Kidney (tissue), 22 donors: ENCODE measurements at places on chromosomes 2 and 18.

- peak; percentile 88 for DNase-seq
Observed at GRCh38 chr2:173990970-173991819, 26.0 kb upstream of the SP3 start.

DNA sequence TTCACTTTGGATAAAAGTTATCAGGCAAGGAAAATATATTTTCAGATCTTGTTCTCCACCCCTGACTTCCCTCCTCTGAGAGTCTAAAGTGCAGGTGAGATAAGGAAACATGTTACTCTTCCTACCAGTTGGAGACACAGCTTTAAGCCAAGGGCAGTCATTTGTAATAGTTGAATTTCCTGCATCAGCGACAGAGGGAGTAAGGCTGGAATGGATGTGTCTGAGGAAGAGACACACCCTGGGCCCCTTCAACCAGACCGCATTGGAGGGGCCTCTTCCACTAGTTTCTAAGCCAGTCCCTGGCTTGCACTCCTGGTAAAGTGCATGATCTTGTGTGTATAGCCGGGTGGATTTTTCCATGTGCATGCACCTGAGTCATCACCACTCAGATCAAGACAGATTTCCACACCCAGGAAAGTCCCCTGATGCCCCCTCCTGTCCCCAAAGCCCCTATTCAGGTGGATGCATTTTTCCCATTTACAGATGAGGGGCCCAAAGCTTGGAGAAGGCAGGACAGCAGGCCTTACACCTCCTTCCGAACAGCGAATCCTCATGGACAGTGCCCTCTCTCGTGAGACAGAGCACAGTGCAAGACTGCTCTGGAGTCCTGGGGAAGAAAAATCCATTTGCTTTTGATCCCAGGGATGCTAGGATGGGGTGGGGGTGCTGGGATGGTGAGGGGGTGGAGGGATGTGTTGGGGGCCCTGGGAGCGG, 66.7 kb upstream of the SH3RF3 start:
- no peak for DNase-seq

DNA sequence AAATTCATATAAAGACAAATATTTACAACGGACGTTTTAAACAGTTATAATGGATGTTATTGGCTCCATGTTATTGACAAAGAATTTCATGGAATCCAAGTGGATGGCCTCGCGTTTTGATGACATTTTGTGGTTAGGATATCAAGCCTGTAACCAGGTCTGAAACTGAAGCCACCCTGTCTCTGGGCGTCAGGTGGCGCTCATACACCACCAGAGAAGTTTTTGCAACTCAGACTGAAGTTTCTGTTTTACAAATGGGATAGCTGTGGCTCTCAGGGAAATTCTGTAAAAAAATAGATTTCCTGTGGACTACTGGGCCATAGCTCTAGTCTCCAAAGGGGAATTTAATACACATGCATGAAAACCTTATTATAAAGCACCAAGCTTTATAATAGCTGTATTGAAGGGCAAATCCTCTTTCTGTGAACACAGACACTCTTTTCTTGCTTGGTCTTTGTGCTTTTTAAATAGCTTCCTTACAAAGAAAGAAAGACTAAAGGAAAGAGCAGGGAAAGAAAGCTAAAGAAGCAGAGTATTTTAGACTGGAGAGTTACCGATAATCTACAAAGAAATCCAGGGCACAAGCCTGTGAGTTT, 86.7 kb downstream of the C18orf54 start:
- DNase-seq: peak; percentile 76

DNA sequence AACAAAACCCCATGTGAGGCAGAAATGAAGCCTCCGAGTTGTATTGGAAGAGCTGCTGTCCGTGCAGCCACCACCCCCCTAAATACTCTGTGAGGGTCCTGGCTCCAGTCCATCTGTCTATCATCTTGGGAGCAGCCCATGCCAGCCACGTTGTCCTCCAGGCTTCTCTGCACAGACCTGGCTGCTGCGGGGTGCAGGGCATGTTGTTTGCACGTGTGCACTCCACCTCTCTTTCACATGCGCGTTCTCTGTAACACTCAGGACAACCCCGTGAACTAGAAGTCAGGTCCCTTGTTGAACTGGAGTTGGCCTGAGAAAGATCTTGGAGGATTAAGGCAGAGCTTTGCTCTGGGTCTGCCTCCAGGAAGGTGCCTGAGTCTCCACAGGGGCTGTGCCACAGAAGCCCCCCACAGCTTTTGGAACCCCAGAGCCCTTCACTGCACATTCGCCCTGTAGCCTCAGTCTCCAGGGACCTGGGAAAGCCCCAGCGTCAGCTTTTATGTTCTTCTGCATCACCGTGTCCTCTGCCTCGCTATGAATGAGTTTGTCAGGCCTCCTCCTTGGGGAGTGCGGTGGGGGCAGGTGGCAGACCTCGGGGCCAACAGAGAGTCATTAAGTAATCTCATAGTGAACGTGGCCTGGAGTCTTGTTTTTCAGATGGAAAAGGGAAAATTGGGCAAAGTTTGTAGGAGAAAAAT, 16.6 kb downstream of the RTP5 start:
- DNase-seq: no peak

DNA sequence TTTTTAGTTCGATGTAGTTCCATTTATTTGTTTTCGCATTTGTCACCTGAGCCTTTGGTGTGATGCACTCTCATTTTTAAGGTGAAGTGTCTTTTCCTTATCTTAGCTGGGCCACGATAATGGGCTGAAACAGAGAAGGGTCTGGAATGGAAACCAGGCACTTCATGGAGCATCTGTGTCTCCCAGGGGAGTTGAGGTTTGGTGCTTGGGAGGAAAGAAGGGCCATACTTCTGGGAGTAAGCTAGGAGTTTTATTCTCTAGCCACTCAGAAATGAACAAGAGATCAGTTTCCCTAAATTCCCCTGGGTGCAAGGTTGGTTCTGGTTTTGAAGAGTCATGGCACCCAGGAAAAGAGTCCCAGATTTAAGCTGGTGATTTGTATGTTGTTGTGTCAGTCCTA, 179.4 kb upstream of the CXCR4 start:
- DNase-seq: no peak

DNA sequence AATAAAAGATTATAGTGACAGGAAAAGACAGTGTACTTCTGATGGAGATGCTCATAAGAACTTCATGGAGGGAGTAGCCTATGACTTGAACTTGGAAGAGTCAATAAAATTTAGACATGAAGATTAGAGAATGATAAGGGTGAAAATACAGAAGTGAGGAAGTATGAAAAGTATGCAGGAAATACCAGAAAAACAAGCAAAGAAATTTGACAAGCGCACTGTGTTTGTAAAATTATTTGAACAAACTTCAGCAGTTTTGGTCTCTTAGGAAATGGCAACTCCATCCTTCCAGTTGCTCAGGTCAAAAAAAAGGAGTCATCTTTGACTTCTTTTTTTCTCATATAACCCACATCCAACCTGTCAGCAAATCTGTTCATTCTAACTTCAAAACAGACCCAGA, 864.0 kb upstream of the ZEB2 start:
- no peak for DNase-seq

DNA sequence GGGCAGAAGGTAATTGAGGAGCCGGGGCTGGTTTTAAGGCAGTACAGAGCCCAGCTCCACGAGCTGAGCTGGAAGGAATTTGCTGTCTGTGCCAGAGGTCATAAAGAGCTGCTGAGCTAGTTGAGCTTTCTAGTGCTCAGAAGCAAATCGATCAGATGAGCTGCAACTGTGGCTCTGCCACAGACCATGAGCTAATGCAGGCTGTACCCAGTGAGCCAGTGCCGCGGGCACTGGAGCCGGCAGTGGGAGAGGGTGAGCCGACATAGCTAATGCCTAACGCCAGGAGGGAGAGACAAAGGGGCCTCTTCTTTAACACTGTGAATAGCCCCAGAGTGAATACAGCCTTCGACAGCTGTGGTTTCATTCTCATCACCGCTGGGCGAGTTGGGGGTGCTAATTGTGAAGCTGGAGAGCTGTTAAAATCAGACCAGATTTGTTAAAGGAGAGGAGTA, 410.1 kb upstream of the TCF4 start:
- DNase-seq: peak; percentile 55

DNA sequence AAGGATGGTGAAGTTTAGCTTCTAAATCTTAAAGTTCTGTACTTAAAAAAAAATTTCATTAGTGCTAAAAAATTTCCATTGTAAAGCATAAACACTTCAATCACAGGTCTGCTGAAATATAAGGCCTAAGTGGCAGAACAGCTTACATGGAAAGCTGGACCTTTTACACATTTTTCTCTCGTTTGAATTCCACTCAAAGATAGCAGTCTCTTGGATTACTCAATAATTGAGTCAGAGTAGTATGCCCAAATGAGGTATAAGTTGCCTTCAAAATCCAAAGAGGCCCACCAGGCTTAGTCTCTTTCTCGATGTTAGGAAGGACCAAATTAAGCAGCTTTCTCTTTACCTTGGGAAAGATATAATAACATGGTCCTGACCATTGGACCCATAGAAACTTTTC, 220.4 kb upstream of the CWC22 start:
- no peak for DNase-seq

- DNase-seq: no peak
Observed at GRCh38 chr2:135694711-135695110, 46.9 kb upstream of the UBXN4 start.

DNA sequence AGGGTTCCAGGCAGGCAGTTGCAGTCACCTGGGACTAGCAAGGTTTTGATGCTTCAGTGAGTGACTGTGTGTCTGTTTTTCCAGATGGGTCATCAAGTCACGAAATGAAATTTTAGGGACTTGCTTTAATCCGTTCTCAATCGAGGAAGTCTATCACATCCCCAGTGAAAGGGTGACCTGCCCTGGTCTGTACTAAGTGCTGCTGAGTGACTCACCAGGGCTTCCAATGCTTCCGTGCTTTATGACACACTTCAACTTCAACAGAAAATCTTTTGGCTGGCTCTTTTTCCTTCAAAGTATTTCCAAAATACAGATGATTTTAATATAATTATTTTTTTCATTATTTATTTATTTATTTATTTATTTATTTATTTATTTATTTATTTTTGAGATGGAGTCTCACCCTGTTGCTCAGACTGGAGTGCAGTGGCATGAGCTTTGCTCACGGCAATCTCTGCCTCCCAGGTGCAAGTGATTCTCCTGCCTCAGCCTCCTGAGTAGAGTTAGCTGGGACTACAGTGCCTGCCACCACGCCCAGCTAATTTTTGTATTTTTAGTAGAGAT, 18.4 kb downstream of the TFCP2L1 start:
- DNase-seq: no peak

DNA sequence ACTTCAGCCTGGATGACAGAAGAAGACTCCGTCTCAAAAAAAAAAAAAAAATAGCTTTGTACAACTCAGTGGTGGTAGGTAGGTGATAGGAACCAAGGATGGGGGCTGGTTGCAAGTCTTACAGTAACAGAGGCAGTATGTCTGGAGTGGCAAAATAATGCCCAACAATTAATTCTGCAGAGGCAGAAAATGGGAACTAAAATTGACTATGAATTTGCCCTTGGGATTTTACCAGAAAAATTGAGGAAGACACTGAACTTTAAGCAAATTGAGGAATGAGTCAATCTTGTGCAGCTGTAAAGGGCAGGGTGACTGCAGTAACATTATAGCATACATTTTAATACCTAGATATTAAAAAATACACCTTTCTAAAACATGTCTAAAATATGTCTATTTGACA, 292.1 kb upstream of the FBXO11 start:
- no peak for DNase-seq

GRCh38 chr2:64393383-64394010, 60.5 kb upstream of the LGALSL start:
- DNase-seq: no peak
